ENCODE measurements at places on chromosomes 13 and 19. TPM values are rescaled to one million over a fixed set of nuclear protein-coding genes. Genes with fewer than 3 reads are reported as not detected.

GRCh38 chr13:23852351-23852750, 36.8 kb downstream of the MIPEP start:
- no peak for DNase-seq

GRCh38 chr13:91280801-91281200, 66.7 kb upstream of the MIR17HG start:
- no peak for DNase-seq

DNA sequence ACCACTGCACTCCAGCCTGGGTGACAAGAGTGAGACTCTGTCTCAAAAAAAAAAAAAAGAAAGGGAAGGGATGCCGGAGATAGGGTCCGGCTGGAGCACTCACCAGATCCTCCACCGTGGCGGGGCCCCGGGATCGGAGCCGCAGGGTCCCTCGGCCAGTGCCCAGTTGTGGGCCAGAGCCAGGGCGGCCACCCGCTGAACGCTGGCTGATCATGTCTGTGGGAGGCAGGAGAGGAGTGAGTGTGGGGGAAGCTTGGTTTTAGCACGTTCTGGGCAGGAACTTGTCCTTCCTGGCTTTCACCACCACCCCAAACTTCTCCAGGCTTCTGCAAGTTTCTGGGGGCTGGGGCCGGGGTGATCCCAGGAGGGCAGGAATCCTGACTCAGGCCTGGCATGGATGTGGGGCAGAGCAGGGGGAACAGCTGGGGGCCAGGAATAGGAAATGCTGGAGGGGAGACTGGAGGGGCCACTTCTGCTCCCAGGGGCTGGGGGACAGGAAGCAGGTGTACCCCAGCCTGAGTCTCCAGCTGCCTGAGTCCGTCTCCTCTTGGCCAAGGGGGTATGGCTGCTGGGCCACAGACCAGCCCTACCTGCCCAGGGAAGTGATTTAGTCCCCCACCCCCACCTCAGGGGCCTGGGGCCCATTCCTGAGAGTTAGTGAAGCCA, 4.3 kb upstream of the PTGER1 start:
- DNase-seq = no peak

CYP4F22 gene
- not detected for polyA plus RNA-seq

VMAC gene
- polyA plus RNA-seq = 3.9 TPM
